ENCODE measurements at places on chromosomes 12 and 14. TPM values are rescaled to one million over a fixed set of nuclear protein-coding genes. Genes with fewer than 3 reads are reported as not detected.

Gene TMEM119
- polyA plus RNA-seq = 154 TPM

Gene KRT6A
- polyA plus RNA-seq = 0.32 TPM

Gene SLC6A12
- polyA plus RNA-seq = not detected

Gene CEBPE
- not detected for polyA plus RNA-seq

Gene LALBA
- polyA plus RNA-seq = not detected

Gene ZDHHC22
- polyA plus RNA-seq = not detected

Gene POTEM
- not detected for polyA plus RNA-seq

Gene CLMN
- 0.26 TPM for polyA plus RNA-seq

DNA sequence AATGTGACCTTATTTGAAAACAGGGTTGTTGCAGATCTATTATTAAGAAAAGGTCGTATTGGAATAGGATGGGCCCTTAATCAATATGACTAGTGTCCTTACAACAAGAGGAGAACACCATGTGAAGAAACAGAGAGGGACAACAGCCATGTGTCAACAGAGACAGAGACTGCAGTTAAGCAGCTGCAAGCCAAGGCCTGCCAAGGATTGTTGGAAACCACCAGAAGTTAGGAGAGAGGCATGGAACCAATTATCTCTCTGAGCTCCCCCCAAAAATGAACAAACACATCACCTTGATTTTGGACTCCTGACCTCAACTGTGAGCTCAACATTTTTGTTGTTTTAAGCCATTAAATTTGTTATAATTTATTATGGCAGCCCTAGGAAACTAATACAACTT lies 214.6 kb upstream of the PRKD1 start:
- no peak for DNase-seq

- peak; percentile 60 for DNase-seq
These were observed 15.3 kb downstream of the CFAP251 start for GRCh38 chr12:121933522-121934308.

DNA sequence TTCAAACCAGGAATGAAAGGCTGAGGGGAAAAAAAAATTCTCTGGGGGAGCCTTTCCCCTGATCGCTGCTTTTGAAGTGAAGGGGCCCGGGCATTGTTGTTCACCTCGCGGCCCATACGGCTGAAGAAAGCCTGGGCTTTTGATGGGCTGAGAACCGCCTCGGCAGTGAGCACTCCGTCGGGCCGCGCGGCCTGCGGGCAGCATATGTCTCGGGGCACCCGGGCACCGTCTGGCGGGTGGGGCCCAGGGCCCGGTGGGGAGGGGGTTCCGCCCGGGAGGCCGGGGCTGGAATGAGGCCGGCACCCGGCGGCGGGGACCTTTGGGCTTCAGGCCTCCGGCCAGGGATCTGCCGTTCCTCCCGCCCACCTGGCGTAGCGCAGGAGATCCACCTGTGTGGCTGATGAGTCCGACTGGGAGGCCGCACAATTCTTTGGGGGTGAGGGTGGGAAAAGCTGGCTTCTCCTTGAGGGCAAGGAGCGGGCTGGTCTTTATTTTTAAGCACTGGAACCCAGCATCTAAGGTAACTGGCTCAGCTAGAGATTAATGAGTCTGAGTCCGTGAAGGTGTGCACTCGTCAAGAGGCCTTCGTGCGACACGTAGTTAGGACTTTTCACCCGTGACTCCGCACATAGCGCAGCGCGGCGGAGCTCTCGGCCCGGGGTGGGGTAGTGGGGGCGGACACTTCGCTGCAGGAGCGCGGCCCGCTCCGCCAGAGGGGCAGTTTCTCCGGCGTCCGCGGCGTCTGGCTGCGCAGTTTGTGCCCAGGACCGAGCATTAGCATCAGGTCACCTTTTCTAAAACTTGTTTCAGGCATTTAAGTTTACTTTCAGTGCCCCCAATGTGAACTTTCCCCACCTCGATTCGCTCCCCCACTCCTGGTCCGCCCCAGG lies 10.6 kb downstream of the FOXA1 start:
- DNase-seq = no peak

- DNase-seq = peak; percentile 22
These were observed 176.2 kb upstream of the NOVA1 start for GRCh38 chr14:26773906-26774593.

- DNase-seq = peak; percentile 33
These were observed 23.8 kb upstream of the PHC1 start for GRCh38 chr12:8890313-8891085.

GRCh38 chr12:52667509-52667908 lies 12.7 kb downstream of the KRT1 start:
- DNase-seq = no peak

Measured in fibroblast of lung (primary cell).